ENCODE measurements at places on chromosomes 1 and 21. TPM values are rescaled to one million over a fixed set of nuclear protein-coding genes. Genes with fewer than 3 reads are reported as not detected.

The OR2T5 gene
- not detected for total RNA-seq

The VAV3 gene
- 3.1 TPM for total RNA-seq

The CD52 gene
- 1,191 TPM for total RNA-seq

The CNKSR1 gene
- total RNA-seq: 5.9 TPM

The LRRN2 gene
- not detected for total RNA-seq

The SAMSN1 gene
- 115 TPM for total RNA-seq

The CCDC24 gene
- 0.59 TPM for total RNA-seq

The HES5 gene
- total RNA-seq: not detected

The TSPAN1 gene
- total RNA-seq: not detected

The ZBTB17 gene
- 43.6 TPM for total RNA-seq

The HOOK1 gene
- 1.9 TPM for total RNA-seq

The KCNA2 gene
- total RNA-seq: 1.8 TPM

The CCDC17 gene
- 3.2 TPM for total RNA-seq

The GNG4 gene
- total RNA-seq: 1.8 TPM

The FMO5 gene
- total RNA-seq: 0.39 TPM

The CENPL gene
- total RNA-seq: 34.0 TPM

The CDK18 gene
- 0.27 TPM for total RNA-seq

The CD2 gene
- 168 TPM for total RNA-seq

The C1orf141 gene
- not detected for total RNA-seq

The FCMR gene
- 77.6 TPM for total RNA-seq

The ATP1A4 gene
- not detected for total RNA-seq

Data from T-helper 2 cell treated with Interferon-gamma antibody and Interleukin-4, amounts not matched to agents 100 ng/mL and 5 ng/mL, for 36 hours (primary cell).